ENCODE measurements at places on chromosomes 4 and X.

DNA sequence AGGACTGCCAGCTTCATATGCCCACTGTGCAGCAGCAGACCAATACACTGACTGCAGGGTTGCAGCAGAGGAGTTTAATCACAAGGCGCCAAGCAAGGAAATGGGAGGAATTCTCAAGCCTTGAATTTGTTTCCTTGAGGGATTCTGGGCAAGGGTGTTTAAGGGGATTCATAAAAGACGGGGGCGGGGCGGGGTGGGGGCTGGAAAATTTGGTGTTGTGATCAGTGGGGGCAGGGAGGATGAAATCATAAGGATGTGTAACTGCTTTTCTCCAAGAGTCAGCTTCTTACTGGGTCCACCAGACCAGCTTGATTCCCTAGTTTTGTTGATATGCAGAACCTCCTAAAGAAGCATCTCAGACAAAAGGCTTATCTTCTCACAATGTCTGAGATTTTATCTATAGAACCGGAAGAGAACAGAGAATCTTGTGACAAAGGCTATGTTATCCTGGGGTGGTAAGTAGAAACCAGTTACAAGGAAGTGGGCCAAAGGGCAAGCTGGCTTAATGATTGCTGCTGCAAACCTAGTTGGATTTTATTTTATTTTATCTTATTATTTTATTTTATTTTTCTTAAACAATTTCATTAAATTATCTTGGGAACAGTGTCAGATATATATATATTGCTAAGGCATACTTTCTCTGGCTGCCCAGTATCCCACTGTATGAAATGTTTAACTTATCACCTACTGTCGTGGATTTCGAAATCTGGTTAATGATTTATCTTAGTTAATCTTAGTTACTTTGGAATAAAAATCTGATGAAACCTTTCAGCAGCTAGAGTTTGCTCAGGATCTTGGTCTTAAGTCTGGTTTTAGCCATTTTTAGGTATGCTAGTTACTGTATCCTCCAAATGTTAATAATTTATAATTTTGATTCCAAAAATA lies 276.4 kb downstream of the RPA4 start:
- DNase-seq: no peak

DNA sequence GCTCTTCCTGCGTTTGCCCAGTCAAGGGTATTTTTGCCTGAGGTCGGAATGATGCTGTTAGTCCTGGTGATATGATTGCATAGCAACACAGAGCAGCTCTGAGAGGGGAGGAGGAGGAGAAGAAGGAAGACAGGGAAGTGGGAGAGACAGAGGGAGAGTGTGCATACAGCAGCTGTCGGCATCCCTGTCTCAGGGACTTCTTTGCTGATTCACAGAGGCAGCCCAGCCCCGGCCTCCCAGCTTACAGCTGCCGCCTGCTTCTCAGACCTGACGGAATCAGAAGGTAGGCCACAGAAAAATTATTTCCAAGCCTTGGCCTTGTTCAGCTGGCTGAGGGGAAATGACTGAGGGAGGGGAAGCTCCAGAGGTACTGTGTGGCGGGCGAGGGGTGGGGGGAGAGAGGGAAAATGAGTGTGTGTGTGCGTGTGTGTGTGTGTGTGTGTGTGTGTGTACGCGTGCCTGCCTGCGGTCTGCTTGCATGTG lies 319 bp downstream of the DRP2 start:
- no peak for DNase-seq

DNA sequence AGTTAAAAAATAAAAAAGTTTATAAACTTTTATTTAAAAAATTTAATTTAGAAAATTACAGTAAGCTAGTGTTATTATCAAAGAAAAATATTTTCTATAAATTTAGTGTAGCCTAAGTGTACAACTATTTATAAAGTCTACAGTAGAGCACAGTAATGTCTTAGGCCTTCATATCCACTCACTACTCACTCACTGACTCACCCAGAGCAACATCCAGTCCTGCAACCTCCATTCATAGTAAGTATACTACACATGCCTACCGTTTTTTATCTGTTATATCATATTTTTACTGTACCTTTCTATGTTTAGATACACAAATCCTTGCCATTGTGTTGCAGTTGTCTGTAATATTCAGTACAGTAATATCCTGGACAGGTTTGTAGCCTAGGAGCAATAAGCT lies 129.0 kb upstream of the FAM47B start:
- DNase-seq: no peak

GRCh38 chr4:149765630-149766029 lies 50.0 kb downstream of the IQCM start:
- no peak for DNase-seq

DNA sequence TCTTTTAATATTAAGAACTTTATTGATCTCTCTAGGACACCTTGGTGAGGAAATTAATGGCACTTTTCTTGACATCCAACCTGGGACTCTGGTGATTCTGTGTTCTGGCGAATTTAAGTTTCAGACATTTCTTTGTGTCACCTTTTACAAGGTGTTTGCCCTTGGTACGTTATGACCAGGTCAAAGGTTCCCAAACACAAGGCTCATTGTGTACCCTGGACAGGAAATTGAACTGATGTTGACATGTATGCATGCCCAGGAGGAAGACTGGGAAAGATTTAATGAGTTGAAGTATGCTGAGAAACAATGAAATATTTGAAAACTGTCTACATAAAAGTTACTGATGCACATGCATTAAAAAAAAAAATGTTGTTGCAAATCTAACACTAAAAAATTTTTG lies 22.1 kb downstream of the NIPAL1 start:
- DNase-seq: no peak

DNA sequence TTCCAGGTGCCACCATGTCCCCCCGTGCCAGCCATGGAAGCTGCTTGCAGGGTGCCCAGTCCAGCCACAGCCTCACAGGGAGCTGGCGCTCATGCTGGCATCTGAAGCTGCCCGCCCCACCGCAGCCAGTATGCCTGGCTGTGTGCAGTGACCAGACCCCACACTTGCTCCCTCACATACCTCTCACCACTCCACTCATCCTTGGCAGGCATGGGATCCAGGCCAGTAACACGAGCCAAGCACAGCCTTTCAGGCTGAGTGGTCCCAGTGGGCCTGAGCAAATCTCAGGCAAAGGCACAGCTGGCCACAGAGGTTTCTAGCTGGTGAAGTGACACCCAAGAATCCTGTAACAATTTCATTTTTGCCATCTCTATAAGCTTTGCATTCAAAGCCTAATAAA lies 48.4 kb upstream of the SEC24B start:
- DNase-seq: no peak

DNA sequence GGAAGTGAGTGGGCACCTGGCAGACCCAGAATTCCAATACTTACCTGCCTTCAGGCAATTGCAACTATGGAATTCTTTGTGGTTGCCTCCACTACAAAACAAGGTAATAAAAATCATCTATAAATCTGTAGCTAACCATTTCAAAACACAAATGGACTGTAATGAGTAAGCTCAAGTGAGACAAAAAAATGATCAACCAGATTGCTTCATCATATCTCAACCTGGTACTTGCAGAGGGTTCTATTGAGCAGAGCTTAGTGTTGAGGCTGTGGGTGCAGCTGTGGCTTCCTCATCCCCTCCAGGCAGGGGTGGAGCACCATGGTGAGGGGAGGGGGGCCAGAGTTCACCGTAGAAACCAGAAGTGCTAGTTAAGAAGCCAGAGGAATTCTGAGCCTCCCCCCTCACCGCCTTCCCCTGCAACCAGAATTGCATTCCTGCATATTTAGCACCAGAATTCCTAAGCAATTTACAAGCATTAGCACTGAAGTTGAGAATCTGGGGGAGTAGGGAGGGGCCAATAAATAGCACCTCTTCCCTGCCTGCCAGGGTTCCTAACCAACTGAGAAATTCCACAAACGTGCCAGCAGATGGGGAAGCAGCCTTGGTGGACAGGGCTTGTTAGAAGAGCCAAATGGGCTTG lies 11.5 kb downstream of the CTAG1A start:
- DNase-seq: no peak

- DNase-seq: no peak
Measured at GRCh38 chr4:163419074-163419473, 54.5 kb downstream of the TKTL2 start.
